ENCODE measurements at places on chromosomes 4 and X. TPM values are rescaled to one million over a fixed set of nuclear protein-coding genes. Genes with fewer than 3 reads are reported as not detected.

PCDH10 gene
- 29.9 TPM for total RNA-seq

KDR gene
- 17.7 TPM for total RNA-seq

ZNF280C gene
- 11.5 TPM for total RNA-seq

RAB41 gene
- total RNA-seq, result not detected

Data from cerebellum (tissue), 4 donors.